ENCODE measurements at places on chromosomes 5 and 9.

- no peak for DNase-seq
Measured at GRCh38 chr5:54655761-54656160, 138.2 kb downstream of the SNX18 start.

- no peak for DNase-seq
Measured at GRCh38 chr5:139156814-139157213, 41.4 kb downstream of the SIL1 start.

GRCh38 chr9:95167998-95168397 is 149.5 kb downstream of the FANCC start:
- DNase-seq, result peak; percentile 72

GRCh38 chr9:121261107-121261460 is 6.9 kb upstream of the GSN start:
- no peak for DNase-seq

DNA sequence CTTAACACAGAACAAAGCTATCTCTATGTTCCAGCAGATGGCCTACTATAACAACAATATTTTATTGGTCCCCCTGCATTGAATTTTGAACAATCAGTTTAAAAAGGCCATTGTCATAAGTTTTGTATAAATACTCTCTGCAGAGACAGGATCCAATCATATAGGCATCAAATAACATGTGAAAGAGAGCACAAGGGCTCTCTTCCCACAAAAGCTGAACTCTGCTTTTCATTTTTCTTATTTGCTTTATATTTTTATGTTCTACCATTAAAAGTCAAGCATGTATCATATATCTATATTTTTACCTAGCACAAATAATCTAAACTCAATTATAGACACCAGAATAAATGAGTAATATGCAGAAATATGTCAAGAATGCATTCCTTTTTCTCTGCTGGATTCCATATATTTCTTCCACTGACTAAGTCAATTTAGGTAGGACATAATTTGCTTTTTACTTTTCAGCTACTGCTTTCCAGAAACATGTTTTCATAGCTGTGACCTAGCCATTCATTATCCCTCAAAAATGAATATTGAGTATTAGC is 143.6 kb downstream of the CDH9 start:
- no peak for DNase-seq

- DNase-seq, result no peak
Measured at GRCh38 chr5:76046741-76047140, 36.4 kb upstream of the SV2C start.

DNA sequence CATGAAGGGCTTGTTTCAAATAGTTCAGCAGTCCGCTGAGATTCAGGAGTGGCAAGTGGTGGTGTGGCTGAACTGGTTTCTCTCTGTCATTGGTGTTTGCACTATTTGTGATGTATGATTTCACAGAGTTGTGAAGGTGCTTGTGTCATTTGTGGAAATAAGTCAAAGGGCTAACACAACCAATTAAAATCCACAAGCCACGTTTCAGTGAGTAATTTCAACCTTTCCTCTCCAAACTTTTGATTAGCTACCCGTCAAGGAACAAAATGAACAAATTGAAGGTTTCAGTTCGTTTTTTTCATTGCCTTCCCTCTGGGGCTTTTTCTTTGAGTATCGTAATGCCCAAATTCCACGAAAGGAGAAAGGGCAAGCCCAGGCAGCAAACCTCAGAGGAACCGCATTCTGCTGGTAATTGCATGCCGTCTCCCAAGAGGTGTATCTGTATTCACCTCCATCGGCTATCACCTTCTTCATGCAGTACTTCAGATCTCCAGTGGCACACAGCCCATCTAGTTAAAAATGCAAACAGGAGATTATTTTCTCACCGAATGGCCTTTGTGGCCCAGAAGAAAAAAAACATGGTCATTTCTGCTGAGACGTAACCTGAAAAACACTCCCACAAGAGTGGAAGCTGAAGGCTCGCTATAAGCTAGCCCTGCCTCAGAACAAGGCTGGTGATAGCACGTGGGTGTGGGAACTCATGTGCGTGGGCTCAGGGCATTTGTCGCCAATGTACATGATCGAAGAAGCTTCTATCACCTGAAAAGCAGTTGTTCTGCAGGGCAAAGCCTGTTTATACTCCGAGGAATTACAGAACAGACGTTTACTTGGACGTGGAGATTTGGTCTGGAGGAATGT is 197.1 kb downstream of the NR3C1 start:
- DNase-seq, result no peak

GRCh38 chr5:96207420-96207819 is 225.6 kb downstream of the PCSK1 start:
- no peak for DNase-seq
